Activated gamma-delta T cell treated with anti-CD3 and anti-CD28 coated beads, Interleukin-2, amount 50 U/mL, for 16 hours (primary cell): ENCODE measurements at places on chromosomes 4 and X.

DNA sequence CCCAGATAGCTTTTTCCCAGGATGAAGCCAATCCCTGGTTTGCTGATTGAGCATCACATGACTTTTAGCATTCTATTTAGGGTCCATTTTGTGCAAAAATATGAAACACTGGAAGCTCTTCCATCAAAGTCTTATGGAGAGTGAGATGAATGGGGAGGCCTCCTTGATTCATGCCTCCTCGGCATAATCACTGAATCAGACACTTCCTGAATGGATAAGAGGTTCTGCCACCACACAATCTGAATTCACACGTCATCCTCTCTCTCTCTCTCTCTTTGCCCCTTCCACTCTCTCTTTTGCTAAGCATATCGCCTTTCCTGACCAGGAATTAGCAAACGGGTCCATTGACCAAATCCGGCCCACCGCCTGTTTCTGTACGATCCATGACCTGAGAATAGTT is 68.7 kb downstream of the CRMP1 start:
- DNase-seq, result no peak

DNA sequence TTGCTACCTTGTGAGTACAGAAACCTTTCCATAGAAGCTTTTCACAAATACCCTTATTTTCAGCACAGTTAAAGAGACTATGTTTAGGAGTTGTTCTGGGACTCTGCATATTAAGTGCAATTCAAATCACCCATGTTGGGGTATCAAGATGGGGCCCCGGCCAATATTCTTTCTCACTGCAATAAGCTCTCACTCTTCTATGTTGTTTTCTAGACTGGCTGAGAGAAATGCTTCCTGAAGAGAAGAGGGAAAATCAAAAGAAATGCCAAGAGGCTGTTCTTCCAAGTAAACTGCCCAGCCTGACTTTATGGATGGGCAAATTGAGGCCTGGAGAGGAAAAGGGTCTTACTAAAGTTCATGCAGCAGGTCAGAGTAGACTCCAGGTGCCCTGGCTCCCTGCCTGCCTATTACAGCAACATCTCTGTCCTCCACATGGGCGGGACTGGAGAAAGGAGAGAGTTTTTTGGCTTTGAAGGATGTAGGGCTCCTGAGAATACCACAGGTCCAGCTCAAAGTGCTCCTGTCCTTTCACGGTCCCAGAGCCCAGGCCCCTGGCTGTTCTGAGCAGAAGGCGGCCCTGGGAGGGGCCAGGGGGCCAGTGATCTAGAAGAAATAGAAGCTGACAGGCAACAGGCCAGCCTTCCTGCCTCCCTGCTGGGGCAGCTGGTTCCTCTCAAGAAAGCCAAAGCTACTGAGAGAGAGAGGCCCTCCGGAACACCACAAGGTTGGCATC is 745 bp upstream of the IQSEC2 start:
- DNase-seq, result no peak

DNA sequence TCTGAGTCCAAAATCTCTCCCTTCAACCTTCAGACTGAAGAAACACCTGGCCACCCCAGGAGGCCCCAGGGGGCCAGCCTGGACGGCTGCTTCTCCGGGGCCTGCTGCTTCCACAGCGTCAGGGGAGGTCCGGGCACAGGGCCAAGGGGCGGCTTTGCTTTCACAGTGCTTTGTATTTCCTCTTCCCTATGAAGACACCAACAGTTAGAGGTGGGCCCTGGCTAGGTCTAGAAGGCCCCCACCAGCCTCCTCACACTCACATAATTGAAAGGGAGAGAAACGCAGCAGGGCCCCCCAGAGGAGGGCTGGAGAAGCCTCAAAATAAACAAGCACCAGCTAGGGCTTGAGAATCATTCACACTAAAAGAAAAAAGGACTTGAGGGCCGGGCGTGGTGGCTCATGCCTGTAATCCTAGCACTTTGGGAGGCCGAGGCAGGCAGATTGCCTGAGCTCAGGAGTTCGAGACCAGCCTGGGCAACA is 17.8 kb downstream of the SCD5 start:
- no peak for DNase-seq

DNA sequence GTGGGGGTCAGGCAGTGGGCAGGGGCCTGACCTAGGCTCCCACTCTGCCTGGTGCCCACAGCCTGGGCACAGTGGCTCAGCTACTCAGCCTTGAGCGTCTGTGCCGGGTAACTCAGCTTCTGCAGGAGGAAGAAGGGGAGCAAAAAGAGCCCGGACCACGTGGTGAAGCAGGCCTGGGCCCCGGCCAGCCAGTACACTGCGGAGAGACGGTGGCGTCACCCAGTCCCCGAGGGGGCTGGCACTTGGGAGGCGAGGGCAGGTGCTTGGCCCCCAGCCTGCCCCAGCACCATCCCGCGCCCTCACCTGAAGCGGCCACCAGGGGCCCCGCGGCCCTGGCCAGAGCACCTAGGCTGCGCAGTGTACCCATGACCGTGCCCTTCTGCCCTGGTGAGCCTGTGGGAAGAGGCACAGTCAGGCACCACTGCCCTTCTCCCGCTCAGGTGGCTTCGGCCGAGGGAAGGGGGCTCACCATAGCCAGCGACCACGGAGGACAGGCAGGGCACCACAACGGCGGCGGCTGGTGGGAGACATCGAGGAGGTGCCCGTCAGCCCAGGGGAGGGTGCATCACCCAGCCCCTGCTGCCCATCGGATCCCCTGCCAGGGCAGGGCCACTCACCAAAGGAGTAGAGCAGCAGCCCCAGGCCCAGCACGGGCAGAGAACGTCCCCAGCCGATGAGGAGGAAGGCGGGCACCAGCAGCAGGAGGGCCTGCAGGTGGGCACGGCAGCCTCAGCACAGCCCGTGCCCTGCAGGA is 32.3 kb downstream of the NOP14 start:
- no peak for DNase-seq

DNA sequence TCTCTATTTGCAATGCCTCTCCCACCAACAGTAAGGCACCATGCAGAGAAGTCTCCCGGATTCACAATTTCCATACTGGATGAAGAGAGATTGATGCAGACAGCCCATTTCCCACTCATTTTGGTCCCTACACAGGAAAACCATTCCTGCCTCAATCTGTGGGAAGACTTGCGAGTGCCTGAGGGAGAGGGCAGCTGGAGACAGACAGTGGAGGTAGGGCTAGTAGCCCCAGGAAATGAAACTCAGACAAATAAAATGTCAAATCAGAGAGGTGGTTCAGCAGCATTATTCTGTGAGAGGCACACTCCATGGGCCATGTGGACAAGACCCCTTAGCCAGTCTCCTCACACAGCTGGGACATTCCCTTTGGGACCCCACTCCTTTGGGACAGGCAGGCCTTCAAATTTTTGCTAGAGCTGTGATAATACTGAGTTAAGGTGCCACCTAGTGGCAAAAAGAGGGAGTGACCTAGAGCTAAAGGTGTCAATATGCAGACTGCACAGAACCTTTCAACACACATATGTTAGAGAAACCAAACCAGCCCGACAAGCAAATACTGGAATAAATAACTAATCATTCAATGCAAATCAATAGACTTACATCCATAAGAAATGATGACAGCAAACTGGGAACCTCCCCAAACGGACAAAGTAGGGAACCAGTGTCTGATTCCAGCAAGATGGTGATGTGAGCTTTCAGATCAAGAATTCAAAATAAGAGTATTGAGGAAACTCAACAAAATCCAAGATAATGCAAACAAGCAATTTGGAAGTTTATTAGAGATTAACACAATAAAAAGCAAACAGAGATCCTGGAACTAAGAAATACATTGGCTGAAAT is 1865.3 kb upstream of the AGA start:
- DNase-seq, result no peak

GRCh38 chrX:39903937-39904336 is 193.8 kb downstream of the BCOR start:
- DNase-seq, result no peak
